GM12891 (cell line): ENCODE measurements at places on chromosomes 2 and 18.

DNA sequence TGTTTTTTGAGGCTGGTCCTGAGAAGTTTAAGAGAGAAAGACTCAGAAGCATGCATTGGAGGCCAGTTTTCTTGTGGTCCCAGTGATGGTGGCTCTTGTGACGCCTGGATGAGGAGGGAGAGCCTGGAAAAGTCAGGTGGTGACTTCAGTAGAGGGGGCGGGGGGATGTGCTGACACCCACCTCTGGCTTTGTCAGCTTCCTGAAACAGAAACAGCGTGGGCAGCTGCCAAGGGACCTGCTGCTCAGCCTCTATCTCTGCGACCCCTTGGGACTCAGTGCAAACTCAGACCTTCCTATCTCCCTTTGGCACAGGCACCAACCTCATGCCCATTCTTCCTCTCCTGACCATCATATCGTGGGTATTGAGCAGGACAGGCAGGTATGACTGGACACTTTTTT is 6.4 kb downstream of the TGFBRAP1 start:
- DNase-seq = no peak

GRCh38 chr2:38552259-38552658 is 50.5 kb downstream of the HNRNPLL start:
- DNase-seq = no peak

DNA sequence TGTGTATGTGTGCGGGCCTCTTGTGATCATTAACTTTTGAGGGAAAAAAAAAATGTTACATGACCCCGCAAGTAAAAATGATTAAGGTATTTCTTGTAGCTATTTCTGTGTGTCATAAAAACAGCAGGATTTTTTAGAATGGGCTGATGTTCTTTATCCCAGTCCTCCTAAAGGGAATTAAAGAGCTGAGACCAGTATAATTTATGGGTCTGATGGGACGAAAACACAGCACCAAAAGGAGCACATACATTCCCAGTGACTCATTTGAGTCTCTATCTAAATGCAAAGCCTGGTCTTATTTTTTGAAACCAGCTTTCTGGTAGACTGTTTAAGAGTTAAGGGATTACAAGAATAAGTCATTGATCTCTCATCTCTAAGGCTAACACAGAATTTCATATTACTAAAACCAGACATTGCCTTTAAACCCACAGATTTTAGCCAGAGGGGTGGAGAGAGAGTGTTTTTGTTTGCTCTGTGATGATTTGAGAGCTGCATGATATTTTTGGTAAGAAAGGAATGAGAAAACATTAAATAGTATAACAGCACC is 342.3 kb upstream of the EPHA4 start:
- no peak for DNase-seq

DNA sequence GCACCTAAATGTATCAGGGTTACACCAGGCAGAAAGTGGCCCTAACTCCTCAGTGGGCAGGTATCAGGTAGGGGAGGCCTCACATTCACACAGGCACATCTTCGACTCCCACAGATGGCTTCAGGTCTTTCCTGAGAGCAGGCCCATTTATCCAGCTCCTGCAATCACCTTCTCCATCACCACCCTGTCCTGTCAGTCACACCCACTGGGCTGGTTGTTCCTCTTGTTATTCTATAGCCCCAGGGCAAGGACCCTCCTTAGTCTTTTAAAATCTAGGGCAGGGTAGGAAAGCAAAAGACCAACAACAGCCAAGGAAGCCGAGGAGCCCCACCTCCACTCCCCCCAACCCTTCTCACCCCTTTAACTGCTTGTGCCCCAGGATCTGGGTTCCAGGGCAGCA is 9.1 kb upstream of the HOXD4 start:
- no peak for DNase-seq

DNA sequence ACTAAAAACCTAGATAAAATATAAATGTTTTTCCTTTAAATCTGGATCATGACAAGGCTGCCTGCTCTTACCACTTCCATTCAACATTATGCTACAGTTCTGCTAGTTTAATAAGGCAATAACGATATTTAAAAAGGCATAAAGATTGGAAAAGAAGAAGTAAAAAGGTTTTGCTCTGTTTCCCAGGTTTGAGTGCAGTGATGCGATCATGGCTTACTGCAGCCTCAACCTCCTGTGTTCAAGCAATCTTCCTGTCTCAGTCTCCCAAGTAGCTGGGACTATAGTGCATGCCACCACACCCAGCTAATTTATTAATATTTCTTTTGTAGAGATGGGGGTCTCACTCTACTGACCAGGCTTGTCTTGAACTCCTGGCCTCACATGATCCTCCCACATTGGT is 40.8 kb downstream of the PROKR1 start:
- no peak for DNase-seq

DNA sequence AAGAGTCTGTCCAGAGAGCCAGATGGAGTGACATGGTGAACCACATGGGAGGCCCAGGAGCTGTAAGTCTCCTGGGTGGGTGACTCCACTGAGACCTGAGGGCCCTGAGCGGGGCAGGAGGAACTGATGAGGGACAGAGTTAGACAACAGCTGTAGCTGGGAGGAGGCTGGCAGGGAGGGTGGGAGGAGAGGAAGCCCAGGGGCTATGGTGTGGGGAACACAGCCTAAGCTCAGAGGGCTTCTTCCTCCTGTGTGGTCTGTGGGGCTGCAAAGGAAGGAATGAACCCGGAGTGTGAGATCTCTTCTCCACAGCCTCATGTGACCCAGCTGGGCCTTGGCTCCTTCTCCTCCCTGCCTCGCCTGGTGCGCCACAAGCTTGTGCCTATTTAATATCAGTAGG is 395.6 kb upstream of the HS6ST1 start:
- DNase-seq = no peak

- DNase-seq = no peak
Measured at GRCh38 chr2:27988718-27989117, 98.2 kb downstream of the BABAM2 start.

- no peak for DNase-seq
Measured at GRCh38 chr2:62424899-62425298, 81.1 kb downstream of the TMEM17 start.

DNA sequence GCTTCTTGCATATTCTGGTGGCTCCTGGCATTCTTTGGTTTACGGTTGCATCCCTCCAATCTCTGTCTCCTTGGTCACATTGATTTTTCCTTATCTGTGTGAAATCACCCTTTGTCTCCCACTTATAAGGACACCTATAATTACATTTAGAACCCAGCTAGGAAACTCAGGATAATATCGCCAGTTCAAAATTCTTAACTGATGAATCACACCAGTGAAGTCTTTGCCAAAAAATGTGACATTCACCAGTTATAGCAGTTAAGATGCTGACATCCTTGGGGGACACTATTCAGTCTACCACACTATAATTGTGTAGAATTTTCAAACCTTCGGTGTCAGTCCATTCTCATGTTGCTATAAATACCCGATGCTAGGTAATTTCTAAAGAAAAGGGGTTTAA is 320.2 kb downstream of the TMX3 start:
- DNase-seq = no peak

DNA sequence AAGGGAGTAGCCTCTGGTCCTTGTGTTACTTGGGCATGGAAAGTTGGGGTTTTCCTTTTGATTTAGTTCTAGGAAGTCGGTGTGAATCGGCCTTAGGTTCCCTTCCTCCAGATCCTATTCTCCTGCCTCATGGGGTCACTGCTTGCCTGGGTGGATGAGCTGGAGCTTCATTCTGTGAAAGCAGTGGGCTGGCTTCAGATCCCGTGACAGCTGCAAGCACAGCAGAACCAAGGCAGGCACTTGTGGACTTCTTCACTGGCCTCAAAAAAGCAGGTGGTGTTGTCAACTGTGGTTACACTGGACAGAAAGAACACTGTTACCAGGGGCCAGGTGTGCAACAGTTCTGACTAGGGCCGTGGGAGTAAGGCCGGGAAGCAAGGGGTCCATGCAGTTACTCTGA is 243.4 kb downstream of the LDLRAD4 start:
- DNase-seq = no peak

DNA sequence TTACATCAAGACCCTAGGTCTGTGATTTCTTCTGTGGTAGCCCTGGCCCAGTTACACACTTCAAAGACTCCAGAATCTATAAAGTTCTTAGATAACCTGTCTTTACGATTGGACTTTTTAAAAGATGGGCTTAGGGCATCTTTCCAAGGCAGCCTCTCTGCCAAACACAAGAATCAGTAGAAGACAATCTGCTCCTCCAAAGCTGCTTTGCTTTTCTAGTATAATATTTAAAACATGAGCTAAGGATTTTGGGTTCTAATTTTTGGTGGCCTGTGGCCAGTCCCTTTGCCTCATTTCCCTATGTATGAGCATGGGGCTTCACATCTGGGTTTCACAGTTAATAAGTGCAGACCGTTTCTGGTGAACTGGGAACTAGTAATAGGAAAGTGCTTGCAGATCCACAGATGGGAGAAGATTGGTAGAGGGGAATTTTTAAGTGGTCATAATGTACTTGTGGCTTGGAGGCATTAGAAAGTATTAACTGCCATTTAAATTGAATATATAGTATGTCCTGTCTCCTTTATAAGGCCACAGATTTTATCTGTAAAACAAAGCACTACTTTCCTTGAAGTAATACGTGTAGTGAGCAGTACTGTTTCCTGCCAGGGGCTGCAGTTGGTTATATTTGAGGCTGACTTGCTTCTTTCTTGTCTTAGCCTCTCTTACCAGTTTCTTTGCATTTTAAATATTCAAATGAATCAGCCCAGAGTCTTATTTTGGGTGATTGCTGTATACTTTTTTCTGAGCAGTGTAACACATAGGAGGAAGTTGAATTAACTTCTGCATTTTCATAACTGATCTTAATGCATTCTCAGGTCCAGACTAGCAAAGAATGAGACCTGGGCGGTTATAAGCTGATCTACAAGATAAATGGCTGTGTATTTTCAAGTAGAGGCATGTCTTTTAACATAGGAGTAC is 1.5 kb downstream of the ARPC2 start:
- no peak for DNase-seq
